GM20000 (cell line): ENCODE measurements at places on chromosomes 4 and X.

DNA sequence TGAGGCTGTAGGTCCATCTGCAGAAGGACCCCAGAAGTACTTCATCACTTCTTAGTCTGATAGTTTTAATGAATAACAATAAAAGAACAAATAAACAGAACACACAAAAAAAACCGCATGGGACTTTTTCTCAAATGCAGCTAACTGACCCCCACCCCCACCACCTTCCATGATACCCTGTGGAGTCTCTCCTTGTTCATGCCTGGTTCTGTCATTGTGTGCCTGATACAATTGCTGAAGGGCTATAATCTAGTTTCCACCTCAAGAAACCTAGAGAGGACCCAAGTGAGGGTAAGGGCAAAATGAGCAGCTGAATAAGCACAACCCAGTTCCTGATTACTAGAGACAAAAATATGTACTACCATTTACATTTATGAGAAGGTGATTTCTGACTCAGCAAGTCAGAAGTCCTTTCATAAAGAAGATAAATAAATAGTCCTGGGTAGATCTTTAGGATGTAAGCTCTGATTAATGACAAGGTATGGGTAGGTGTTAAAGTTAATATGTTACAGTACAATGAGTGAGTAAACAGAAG, 155.1 kb downstream of the TMA16 start:
- DNase-seq: no peak

GRCh38 chr4:84939113-84939512, 27.4 kb downstream of the WDFY3 start:
- DNase-seq: no peak

DNA sequence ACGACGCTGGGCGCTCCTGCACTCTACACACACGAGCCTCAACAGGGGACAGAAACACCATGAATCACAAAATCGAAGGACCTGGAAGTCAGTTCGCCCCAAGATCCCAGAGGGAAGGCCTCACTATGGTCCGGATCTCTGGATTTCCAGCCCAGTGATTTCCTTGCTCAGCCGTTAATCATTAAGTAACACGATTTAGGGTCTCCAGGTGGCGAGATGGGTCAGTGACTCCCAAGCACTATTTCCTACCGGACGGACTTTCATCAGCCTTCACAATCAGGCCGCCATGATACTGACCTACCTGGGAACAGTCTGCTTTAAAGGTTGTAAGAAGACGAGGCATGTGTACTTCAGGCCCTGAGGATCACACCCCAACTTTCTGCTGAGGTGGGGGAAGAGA, 63.7 kb downstream of the FAT1 start:
- no peak for DNase-seq

DNA sequence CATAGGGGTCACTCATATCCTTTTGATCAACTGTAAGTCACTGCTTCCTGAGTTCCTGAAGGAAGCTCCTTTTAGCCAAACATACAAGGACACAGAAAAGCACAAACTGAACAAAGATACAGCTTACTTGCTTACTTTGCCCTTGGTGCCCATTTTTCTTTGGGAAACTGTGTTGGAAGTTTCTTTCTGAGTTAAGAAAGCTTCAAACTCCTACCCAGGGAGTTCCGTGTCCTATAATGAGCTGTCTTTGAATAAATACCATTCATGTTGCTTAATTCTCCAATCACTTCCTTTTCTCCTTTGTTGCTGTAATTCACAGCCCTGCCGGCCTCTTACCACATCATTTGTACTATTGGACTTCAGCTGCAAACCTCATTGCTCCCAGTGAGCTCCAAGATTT, at the start of gene ADH4:
ADH4 (minus strand) TSS at position 228 of the 400 bp plus-strand sequence; CDS start at position 153, 75 bp downstream.
- no peak for DNase-seq

- DNase-seq: no peak
These were observed 3.5 kb downstream of the FBXL5 start for GRCh38 chr4:15651676-15652075.

GRCh38 chrX:31333165-31333831, 261.5 kb upstream of the FTHL17 start:
- no peak for DNase-seq

DNA sequence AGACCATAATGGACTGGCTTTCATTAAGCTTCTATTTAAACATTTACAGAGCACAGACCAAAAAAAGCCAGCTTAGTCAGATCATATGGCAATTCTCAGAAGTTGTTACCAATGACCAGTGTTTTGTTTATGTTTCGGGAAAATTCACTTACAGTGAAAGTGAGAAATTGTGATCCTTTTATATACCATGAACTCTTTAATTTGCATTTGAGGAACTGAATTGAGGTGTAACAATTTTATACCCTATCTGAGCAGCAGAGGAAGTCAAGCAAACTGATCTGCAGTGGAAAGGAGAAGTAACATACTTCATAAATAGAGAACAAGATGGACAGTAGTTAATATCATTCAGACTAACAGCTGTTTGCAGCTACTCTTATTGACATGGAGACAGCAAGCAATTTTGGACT, 97.1 kb downstream of the TMA16 start:
- peak; percentile 32 for DNase-seq

GRCh38 chr4:2981256-2981819, 18.0 kb downstream of the GRK4 start:
- no peak for DNase-seq

DNA sequence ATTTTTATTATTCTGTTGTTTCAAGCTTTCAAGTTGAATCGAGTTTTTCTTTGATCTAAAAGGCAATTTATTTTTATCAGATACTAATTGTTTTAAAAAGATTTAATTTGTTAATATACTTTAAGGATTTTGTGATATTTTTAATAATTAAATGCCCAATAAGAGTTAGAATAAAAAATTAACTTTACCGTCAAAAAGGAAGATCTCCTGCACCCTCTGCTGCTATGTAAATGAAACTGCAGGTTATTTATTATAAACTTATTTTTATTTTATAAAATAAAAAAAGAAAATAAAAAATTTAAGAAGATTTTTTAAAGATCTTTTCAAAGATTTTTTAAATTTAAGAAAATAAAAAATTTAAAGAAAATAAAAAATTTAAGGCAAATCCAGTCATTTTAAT, 166.1 kb downstream of the CCSER1 start:
- no peak for DNase-seq

GRCh38 chr4:13615161-13615560, 12.4 kb downstream of the BOD1L1 start:
- DNase-seq: peak; percentile 25

- no peak for DNase-seq
These were observed 41.4 kb downstream of the DCAF12L2 start for GRCh38 chrX:126124721-126125120.

DNA sequence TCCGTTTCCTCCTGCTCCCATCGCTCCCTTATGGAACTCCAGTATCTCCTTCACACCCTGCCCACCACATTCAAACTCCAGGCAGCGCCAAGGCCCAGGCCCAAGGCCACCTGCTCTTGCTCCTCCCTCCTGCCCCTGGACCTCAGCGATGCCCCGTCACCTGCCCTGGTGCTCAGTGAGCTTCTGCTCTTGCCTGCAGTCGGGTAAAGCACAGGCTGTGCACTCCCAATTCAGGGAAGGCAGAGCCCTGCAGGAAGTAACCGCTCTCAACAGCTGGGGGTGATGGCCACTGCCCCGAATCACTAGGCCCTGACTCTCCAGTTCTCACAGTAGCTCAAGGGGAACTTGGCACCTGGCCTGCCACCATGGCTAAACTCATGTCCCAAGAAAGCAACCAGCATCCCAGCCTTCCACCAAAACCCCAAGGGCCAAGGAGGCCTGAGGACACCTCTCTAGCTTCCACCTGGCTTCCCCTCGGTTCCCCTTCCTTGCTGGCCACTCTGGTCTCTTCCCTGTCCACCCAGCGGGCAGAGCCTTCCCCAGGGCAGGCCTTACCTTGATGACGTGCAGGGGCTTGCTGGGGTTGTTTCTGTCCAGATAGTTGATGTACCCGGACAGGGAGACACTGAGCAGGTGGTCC, 29.3 kb downstream of the WDR1 start:
- DNase-seq: no peak

GRCh38 chr4:108249397-108249796, 80.7 kb upstream of the LEF1 start:
- DNase-seq: no peak

GRCh38 chrX:13569479-13570260, at the start of gene EGFL6:
EGFL6 (plus strand) TSS chrX:13569601; CDS start chrX:13569862, 261 bp downstream.
- DNase-seq: no peak

DNA sequence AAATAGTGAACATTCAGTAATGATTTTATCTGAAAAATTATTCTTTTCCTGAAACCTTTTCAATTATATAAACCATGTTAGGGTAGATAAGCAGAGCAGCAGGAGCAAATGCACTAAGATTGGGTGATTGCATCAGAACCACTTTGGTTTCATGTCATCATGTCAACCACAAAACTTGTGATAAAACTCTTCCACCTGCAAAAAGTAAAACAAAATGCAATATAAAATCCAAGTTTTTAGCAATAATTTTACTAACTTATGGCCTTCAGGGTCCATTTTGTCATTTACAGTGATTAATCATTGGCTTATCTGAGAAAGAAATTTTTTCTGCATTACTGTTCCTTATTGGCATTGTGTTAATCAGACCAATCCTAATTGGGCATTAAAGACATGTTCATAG, 42.4 kb downstream of the NHS start:
- DNase-seq: no peak

GRCh38 chr4:86657910-86658309, 63.8 kb downstream of the PTPN13 start:
- DNase-seq: peak; percentile 15

- no peak for DNase-seq
These were observed 3.8 kb upstream of the ZCCHC4 start for GRCh38 chr4:25308761-25309160.
